ENCODE measurements at places on chromosomes 4 and X.

DNA sequence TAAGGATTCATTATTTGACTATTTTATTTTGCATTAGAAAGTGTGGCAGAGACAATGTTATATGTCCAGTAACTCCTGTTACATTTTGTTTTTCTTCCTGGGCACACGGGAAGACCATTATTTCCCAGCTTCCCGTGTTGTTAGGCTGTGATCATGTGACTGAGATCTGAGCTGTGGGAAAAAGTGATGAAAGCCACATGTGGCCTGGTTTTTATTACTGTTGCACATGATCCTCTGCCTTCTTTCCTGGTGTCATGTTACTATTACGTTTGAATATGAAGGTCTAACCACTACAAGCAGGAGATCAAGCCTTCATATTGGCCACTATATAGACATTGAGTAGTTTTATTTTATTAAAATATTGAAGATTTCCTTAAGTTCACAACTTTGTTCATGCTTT, 28.2 kb upstream of the MID1 start:
- DNase-seq: no peak

GRCh38 chr4:82947498-82947897, 47.0 kb downstream of the THAP9 start:
- DNase-seq: no peak

DNA sequence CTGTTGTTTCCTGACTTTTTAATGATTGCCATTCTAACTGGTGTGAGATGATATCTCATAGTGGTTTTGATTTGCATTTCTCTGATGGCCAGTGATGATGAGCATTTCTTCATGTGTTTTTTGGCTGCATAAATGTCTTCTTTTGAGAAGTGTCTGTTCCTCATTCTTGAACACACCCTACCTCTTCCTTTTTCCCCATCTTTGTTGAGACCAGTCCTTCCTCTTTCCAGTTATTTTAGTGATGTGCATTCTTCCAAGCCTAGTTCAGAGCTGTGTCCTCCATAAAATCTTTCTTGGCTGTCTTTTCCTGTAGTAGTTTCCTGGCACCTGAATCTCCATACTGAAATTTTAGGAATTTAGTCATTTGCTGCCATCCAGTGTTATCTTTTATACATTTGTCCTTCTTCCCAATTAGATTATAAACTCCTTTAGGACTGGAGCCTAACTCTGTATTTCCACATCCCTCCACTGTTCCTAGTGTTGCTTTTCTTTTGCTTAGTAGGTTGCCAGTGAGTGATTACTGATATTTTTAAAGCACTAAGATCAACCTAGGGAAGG, 11.4 kb downstream of the FHIP1A start:
- DNase-seq: no peak

- no peak for DNase-seq
These were observed 191.6 kb upstream of the ANKRD50 start for GRCh38 chr4:124903995-124904722.

DNA sequence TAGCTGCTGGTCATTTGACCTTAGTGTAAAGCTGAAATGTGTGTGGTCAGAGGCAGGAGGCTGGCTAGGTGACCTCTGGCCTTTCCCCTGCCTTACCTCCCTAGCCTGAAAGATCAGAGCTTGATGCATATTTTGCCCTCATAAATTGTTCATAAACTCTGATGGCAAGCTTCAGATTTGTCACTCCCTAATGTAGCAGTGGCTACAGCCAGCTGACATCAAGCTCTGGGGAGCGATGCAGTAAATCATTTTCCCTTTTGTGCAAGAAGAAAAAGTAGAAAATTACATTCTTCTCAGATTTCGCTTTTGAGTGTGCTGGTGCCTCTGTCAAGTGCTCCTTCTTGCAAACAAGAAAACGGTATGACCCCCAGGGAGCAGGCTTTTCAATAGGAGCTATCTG, 87.7 kb upstream of the MAGEA4 start:
- no peak for DNase-seq

DNA sequence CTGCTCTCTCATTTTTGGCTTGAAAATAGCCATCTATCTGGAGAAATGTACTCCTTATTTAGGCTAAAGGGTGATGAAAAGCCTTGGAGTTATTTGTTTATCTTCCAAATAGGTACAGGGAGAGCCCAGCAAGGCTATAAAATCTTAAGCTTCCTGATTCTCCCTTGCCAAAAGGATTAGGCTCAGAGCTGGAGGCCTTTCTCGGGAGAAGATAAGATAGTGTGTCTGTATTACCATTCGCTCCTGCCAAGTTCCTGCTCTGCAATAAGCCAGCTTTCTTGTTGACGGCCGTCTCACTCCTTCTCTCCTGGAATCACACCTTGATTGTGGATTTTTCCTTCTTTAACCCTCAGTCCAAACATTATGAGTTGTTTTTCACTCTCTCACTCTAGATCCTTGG, 171.8 kb upstream of the TTC29 start:
- DNase-seq: no peak

- no peak for DNase-seq
These were observed 93.9 kb downstream of the PHKA2 start for GRCh38 chrX:18890049-18890381.

DNA sequence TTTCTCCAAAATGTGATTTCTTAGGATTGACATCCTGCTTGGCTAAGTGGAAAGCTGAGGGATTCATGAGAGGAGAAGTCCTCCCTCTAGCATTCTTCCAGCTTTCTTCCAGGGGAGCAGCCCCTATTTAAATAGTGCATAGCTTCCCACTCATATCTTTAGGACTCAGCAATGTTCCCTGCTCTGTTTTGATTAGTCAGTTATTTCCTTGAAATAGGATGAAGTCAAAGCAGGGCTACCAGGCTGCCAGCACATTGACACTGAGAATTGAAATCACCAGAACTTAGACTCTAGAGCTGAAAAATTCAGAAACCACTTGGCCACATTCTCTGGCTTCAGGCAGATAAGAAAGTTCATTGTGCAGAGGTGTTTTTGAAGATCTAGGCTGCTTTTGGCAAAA, 74.7 kb upstream of the SMAD1 start:
- DNase-seq: no peak

DNA sequence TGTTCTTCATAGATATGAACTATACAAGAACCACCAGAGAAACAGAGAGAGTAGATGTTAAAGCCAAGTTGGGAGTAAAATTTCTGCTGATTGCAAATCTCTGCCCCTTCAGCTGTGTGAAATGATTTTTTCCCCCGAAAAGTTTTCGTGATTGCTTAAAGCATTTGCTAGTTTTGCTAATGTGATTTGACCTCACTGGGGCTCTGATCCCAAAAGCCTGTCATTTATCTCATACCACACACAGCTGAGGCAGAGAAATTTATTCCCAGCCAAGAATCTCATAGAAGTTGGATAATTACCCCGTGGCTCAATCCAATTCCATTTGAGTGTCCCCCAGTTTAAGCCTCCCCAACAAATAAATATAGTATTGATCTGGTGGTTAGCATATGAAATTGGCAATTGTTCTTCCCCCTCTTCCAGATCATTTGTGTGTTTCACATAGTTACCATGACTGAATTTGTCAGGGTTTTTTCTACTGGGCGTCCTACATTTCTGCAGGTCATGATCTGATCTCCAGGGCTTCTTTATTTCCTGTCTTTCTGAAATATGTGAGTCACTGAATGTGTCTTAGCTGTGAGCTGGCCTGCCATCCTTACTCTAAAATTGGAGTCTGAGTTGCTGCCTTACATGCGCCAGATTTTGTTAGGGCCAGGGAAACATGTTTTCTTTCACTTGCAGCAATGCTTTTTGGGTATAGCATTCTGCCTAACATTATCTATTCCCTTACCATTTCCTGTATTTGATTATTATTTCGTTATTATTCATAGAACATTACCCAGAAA, 167.5 kb upstream of the FRMPD4 start:
- DNase-seq: no peak

GRCh38 chrX:76029385-76029784, 143.5 kb upstream of the PBDC1 start:
- DNase-seq: no peak

DNA sequence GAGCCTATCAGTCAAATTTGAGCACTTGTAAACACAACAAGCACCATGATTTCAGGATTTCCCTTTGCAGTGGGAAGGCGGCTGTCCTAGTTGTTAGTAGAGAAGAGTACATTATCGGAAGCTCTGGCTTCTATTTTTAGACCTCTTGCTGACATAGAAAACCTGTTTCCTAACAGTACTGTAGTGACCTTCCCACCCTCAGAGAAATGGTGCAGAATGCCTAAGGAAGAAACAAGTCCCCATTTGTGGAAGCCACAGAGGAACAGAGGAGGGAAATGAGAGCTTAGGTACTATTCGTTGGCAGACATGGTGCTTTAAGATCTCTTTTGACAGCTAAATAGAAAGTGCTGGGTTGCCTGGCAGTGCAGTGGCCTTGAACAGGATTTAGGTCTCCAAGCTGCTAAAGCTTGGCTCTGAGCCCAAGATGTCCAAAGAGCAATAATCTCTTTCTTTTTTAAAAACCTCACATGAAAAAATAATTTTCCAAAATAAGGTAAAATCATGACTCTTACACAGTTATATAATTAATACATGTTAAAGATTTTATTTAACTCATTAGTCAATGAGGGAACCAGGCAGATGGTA, 24.9 kb downstream of the GLRA2 start:
- DNase-seq: peak; percentile 10

DNA sequence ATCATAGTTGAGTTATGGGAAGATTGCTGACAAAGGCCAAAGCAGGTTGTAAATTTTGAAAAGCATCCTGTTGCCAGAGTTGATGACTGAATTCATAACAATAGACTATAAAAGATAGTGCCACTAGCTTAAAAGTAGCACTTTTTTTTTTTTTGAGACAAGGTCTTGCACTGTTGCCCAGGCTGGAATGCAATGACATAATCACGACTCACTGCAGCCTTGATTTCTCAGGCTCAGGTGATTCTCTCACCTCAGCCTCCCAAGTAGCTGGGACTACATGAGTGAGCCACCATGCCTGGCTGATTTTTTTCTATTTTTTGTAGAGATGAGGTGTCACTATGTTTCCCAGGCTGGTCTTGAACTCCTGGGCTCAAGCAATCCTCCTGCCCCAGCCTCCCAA, 122.7 kb downstream of the SPOCK3 start:
- DNase-seq: no peak

GRCh38 chr4:48949086-48949485, 37.0 kb upstream of the CWH43 start:
- no peak for DNase-seq

DNA sequence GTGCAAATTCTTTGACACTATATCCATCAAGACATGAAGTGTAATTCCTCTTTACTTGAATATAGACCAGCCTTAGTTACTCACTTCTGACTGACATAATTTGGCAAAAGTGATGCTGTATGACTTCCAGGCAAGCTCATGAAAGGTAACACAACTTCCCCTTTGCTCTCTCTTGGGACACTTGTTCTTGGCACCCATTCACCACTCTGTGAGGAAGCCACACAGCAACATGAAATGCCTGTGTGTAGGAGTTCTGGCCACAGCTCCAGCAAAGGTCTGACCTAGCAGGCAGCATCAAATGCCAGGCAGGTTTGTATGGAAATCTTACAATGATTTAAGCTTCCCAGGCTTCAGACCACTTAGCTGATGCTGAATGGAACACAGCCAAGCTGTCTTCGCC, 280.3 kb downstream of the PDHA2 start:
- DNase-seq: no peak

DNA sequence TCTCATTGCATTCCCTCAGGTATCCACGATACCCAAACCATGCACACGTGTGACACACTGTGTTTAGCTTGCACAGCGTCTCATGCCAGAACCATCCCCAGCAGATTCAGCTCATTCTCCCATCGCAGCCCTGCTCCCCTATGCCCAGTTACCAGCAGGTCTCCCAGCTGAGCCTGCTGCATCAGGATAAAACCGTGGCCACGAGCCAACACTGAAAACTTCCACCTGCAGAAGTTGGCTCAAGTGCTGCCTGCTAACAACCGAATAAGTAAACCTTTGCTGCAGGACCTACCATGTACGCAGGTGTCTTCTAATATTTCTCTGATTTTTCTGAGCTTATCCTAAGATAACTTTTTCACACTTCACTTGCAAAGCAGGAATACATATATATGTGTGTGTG, 120.4 kb upstream of the STS start:
- no peak for DNase-seq

DNA sequence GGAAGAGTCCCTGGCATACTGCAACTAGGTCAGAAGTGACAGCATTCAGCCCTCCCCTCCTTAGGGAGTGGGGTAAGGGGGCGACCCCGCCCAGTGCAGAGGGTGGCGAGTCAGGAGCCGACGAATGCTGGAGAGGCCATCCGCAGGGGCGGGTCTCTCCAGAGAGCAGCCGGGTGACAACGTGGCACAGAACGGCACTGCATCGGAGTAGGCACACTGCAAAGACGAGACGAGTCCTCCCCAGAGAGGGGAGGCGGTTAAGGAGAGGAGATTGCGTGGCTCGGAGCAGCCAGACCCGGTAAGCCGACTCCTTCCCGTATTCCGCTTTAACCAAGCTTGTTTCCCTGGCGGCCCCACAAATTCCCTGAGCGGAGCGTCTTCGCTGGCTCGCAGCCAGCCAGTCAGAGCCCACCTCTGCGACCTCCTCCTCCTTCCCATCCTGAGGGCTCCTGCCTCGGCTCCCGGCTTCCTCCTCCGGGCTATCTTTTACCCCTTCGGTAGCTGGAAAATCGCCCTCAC, 54.9 kb downstream of the LINC00632 start:
- no peak for DNase-seq

DNA sequence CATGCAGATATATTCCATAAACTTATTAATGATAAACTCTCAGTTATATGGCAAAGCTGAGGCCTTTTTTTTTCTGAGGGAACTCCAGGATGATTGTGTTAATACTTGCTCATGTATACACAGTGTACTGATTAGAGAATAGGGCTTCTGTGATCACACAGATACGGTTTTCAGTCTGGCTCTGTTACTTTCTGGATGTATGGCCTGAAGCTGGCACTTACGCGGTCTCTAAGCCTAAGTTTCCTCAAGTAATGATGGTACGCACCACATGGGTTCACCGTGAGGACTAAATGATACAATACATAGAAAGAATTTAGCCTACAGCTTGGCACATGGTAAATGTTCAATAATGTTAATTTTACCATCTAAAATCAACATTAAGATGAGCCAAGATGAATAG, 73.8 kb downstream of the SEC24D start:
- DNase-seq: no peak

DNA sequence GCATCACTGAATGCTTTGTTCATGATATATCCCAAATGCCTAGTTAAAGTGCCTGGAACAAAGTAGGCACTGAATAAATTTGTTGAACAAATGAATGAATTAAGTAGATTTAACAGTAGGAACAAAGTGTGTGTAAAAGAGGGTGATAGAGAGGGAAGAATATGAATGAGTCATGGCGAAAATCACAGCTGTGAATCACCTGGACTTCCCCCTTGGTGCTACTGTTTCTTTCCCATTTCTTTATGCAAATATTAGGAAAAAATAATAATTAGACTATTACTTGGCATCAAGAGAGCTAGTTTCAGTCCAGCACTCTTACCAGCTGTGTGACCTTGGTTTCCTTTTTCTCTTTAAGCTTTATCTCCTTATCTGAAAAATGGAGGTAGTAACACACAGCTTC, 9.2 kb downstream of the SPIN3 start:
- no peak for DNase-seq

DNA sequence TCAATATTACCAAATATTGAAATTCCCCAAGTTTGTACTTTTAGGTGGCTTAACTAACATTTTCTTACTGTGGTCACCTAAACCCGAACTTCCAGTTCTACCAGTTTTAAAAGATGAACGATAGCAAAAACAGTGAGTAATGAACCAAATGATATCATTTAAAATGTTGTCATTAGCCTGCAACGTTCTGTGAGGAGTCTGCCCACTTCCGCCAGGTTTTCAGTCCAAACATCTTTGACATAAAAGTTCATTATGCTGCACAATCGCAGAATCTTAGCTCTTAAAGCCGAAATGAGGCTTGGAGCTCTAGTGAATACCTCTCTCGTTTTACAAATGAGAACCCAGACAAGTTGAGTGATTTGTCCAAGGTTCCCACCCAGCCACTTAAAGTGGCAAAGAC, 762 bp downstream of the PIGA start:
- no peak for DNase-seq
